ENCODE measurements at places on chromosomes 2 and 18.
A peak's percentile ranks its signal among the peaks of the same experiment; 100 is the strongest.

DNA sequence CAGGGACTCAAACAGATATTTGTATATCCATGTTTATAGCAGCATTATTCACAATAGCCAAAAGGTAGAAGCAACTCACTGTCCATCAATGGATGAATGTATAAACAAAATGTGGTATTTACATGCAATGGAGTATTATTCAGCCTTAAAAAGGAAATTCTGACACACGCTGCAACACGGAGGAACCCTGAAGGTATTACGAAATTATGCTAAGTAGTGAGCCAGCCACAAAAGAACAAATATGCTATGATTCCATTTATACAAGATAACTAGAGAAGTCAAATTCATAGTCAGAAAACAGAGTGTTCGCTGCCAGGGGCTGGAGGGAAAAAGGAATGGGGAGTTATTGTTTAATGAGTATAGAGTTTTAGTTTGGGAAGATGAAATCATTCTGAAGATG, 61.0 kb upstream of the CDKL4 start:
- no peak for DNase-seq

DNA sequence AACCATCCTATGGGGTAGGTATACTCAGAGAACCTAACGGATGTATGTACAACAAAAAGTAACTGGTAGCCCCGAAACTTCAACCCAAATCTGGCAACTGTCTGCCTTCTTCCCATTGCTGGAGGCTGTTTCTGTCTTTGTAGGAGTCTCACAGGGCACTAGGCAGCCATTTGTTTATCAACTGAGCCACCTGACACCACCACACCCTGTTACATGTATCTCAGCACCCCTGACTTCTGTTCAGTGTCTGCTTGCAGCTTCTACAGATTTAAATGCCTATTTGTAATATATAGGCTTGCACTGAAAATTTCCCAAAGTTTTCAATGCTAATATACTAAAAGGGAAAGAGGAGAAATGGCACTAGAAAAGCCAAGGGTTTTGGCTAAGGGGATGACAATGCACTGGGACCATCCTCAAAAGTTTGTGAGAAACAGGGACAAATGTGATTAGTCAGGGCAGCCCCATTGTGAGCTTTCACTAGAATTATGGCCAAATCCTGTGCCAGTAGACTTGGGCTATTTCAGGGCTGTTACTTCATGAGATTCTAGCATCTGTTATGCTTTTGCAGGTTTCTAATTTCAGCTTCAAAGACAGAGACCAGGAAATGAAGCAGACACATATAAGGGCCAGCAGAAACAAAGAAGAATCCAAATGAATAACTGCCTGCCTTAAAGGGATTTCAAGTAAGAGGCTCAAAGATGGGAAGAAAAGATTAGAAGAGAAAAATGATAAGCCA, 103.3 kb downstream of the MYO5B start:
- DNase-seq, result no peak

GRCh38 chr18:9095297-9096006, 7.0 kb upstream of the NDUFV2 start:
- DNase-seq, result peak; percentile 8

GRCh38 chr2:102622646-102623045, 3.3 kb downstream of the SLC9A2 start:
- DNase-seq, result no peak

GRCh38 chr2:28670856-28671255, 80.8 kb upstream of the PPP1CB start:
- no peak for DNase-seq

- no peak for DNase-seq
Measured at GRCh38 chr2:112032224-112032586, 22.9 kb upstream of the TMEM87B start.

- no peak for DNase-seq
Measured at GRCh38 chr18:46155641-46156051, 51.5 kb downstream of the HAUS1 start.

DNA sequence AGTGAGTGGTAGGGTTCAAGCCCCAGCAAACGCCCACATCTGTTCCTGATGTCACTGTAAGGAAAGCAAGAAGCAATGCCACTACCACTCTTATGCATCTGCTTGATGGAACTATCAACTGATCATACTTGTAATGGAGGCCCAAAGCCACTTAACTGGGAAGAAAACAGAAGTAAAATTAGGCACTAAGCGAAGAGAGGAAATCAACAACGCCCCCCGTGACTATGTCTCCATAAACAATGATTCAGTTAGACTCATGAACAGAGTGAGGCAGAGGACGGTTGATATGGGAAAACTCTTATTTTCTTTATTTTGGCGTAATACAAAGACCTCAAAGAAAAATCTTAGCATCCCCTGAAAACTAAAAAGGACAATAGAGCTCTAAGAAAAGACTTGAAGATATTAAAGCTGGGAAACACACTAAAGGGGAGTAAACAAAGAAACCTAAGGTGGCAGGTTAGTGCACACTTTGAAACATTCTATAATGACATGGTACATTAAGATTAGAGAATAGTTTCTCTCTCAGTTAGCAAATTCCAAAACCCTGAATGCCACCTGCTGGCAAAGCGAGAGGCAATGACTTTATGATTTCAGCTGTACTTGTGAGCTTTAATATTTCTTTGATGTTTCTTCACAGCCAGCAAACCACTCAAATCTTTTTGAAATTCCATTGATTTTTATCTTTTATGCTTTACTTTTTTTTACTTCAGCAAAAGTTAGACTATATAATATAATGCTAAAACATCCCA, 86.5 kb downstream of the LRP2 start:
- no peak for DNase-seq

DNA sequence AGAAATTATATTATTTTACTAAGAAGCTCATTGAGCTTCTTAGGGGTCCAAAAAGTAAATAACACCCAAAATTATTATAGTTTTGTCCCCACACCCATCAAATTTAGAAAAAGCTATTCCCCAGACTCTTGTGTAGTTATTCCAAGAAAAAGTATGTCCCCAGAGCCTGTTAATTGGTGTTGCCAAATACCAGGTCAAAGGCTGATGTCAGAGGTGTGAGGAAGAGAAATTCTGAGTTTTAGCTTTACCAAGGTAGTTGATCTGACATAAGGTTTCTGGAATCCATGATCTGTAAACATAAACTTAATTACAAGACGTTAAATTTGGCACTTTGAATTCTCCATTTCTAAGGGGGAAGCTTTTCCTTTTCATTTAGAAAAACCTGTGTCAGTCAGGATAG, 29.3 kb upstream of the PSME4 start:
- no peak for DNase-seq

DNA sequence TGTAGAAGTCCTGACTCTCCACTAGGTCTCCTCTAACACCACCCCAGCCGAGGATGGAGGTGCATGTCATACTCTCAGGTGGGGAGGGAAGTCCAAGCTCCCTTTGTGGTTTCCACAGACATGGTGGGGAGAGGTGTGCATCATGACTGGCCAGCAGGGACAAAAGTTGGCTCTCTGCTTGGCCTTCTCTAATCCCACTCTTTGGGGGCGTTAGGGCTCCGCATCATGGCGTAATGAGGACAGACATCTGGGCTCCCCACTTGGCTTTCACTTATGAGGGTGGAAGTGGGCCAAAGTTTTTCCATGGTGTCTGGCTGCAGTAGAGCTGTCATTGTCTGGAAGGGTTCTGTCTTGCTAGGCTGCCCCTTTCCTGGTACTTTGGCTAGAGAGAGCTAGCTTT, 80.7 kb upstream of the DAPL1 start:
- DNase-seq, result no peak

DNA sequence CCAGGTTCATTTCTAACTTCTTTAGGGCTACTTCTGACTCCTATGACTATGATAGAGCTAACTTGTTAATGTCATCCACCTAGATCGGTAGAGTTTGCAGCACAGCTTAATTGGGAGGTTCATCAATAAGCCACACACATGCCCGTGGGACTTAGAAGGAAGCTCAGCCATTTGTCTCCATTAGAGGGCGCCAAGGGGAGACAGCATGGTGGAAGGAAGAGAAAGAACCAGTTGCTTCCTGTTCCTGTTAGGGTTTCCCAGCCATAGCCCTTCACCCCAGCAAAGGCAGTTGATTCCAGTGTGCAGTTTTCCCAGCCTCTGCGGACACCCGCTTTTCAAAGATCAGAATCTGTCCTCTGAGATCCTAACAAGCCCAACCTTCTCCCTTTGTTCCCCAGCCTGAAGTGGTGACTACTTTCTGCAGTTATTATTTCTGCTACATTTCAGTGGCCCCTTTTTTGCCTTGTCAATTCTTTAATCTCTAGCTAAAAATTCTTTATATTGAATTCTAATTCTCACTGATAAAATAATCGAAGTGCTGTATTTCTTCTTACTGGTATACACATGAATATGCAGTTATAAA, 30.3 kb downstream of the MAIP1 start:
- peak; percentile 2 for DNase-seq

DNA sequence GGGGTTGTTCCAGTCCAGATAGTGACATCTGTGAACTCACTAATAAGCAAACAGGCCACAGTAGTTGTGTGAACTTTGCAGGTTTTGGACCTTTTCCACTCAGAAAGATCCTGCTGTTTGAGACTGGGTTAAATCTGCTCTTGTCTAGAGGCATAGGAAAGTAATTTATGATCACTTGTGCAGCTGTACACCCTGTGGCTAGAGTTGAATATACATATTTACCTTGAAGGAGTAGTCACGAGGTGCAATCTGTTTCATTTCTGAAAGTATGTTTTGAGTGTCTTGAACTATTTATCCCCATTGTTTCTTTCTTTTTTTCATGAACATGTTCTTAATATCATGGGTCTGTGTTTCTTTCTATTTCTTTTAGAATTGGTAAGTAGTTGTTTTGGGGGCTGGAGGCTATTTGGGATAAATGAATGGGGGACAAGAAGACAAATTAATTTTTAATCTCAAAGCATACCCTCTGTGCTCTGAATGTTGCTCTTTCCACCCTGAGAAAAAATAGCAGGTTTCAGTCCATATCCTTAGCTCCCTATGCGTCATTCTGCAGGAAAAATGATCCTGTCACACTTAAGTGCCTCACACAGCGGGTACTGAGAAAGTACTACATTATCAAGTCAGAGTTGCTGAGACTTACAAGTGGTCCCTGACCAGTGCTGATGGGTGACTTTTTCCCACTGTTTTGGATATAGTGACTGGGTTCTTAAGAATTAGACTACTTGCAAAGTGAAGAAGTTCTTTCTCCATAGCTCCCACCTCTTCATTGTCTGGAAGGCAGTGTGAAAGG, 28.2 kb downstream of the DCC start:
- DNase-seq, result no peak

DNA sequence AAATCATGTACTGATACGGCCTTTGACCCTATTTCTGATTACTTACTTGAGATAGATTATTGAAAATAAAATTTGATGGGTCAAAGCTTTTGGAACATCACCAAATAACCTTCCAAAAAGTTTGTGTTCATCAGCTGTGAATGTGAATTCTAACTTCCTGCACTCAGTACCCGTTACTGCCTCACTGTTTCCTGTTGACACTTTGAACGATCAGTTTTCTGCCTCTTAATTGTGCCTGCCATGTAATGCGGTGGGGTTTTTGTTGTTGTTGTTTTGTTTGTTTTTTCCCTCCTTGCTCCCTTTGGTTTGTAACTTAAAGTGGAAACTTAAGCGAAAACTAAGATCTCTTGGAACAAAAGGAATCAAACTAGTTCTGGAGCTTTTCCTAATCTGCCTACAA, 18.9 kb downstream of the ATG16L1 start:
- DNase-seq, result no peak

DNA sequence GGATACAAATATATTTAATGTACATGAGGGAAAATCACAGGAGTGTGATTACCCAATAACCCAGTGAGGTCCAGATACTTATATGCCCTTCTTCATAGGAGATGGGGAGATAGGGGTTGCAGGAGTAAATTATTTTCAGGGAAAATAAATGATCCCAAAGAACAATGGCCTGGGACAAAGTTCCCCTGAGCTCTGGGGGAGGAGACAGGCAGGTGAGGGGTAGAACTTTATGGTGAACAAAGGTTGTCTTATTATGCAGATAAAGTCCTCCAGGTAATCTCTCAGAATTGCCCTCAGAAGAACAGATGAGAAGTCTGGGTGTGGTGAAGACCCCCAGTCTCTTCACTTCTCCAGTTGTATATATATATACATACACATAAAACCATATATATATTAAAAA, 22.1 kb upstream of the RMDN2 start:
- DNase-seq, result no peak

GRCh38 chr18:13436576-13436975, 218.0 kb downstream of the LDLRAD4 start:
- no peak for DNase-seq

- no peak for DNase-seq
Measured at GRCh38 chr2:194253528-194254259, 1403.3 kb upstream of the SLC39A10 start.

GRCh38 chr2:195663007-195663406, 6.0 kb downstream of the SLC39A10 start:
- no peak for DNase-seq

DNA sequence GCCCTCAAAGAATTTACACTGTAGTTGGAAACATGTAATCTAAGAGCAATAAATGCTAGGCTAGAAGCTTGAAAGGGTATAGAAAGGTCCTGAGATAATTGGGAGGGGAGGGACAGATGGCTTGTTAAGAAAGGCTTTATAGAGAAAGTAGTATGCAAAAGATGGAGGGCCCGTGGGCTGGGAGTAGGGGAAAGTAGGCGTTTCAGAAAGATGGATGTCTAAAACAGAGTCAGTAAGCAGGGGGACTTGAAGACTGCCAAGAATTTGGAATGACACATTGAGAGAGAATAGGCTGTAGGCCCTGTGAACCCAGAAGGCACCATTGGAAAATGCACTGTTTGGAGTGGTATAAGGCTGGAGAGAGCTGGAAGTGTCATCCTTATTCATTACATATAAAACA, 822 bp downstream of the PSMG2 start:
- no peak for DNase-seq

- no peak for DNase-seq
Measured at GRCh38 chr2:44548221-44549098, 186.7 kb downstream of the CAMKMT start.

GRCh38 chr2:230715201-230715600, 2.6 kb downstream of the CAB39 start:
- no peak for DNase-seq

- no peak for DNase-seq
Measured at GRCh38 chr18:74198453-74198852, 50.1 kb downstream of the TIMM21 start.

GRCh38 chr18:59498506-59499086, 139.5 kb upstream of the LMAN1 start:
- DNase-seq, result no peak
